ENCODE measurements at places on chromosomes 16 and 17.
A peak's percentile ranks its signal among the peaks of the same experiment; 100 is the strongest.

DNA sequence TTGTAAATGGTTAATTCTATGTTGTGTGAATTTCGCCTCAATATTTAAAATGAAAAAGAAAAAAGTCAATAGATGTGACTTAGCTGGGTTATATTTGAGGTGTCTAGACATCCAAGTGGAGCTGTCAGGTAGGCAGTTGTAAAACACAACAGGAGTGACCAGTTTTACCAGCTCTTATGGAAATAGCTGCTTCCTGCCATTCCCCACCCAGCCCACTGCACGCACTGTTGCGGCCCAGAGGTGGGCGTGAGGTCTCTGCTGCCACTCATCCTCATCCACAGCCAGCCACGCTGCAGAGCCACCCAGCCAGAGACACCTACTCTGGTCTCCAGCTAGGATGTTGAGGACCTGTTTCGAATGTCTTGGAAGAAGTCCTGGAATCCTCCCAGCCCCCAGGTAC, 3.4 kb upstream of the CARD14 start:
- DNase-seq: no peak

GRCh38 chr17:56977673-56978395, at the start of gene SCPEP1:
SCPEP1 (plus strand) TSS chr17:56978131; CDS start chr17:56978160, 29 bp downstream.
- peak; percentile 79 for DNase-seq

DNA sequence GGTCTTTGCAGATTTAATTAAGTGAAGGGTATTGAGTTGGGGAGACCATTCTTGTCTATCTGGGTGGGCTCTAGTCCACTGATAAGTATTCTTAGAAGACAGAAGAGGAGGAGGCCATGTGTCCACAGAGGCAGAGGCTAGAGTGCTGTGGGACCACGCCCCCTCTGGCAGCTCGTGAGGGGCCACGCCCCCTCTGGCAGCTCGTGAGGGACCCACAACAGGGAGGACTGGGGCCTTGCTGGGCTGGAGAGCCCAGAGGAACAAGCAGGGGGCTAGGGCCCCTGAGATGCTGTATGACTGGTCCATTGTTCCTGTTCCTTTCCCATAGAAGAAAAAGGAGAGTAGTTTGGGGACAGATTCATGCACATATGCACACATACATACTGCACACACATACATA, 106.8 kb downstream of the METRNL start:
- no peak for DNase-seq

- DNase-seq: no peak
Observed at GRCh38 chr17:33086878-33087277, 95.2 kb downstream of the SPACA3 start.

DNA sequence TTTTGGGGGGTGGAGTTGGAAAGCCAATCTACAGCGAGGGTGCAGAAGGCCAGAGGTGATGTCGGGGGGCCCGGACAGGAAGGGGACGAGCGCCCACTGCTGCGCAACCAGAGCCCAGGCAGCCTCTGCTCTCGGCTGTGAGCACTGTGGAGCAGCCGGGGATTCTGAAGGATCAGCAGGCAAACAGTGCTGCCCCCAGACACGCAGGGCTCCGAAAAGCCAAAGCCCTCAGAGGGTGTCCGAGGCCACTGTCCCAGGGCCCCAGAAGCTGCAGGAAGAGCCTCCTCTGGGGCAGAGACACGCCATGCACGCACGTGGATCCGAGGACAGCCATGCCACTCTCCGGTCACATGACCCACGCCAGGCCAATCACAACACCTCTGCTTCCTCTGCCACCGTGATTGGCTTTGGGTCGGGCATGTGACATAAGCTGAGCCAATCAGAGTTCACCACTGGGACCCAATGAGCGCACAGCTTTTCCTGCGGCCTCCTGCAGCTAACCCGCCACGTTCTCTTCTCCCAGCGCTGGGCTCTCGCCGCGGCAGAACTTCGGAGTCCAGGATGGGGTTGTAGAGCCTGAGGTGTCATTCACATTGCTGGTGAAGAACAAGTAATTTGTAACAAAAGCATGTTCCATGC, 40.7 kb downstream of the ACTG1 start:
- DNase-seq: peak; percentile 96

- DNase-seq: no peak
Observed at GRCh38 chr17:42361781-42362186, 26.5 kb downstream of the STAT3 start.
